ENCODE measurements at places on chromosomes 4 and X. TPM values are rescaled to one million over a fixed set of nuclear protein-coding genes. Genes with fewer than 3 reads are reported as not detected.

The SPANXB1 gene
- not detected for polyA plus RNA-seq

The RAB39B gene
- polyA plus RNA-seq, result 1.3 TPM

The TMEM156 gene
- polyA plus RNA-seq, result 0.04 TPM

The RBM3 gene
- 139 TPM for polyA plus RNA-seq

The TMPRSS11A gene
- polyA plus RNA-seq, result not detected

The MAGED4 gene
- 11.0 TPM for polyA plus RNA-seq

The HTR2C gene
- not detected for polyA plus RNA-seq

The SCRG1 gene
- 0.08 TPM for polyA plus RNA-seq

The ARHGAP4 gene
- polyA plus RNA-seq, result 1.2 TPM

The SYTL4 gene
- 68.0 TPM for polyA plus RNA-seq

The NSUN7 gene
- 2.0 TPM for polyA plus RNA-seq

The PRR32 gene
- polyA plus RNA-seq, result not detected

The POF1B gene
- 0.07 TPM for polyA plus RNA-seq

The WNK3 gene
- polyA plus RNA-seq, result 1.8 TPM

- DNase-seq, result peak; percentile 64
Observed at GRCh38 chrX:154490021-154490413, 412 bp downstream of the SLC10A3 start.

GRCh38 chr4:81512001-81512756 is 40.5 kb upstream of the RASGEF1B start:
- no peak for DNase-seq

- DNase-seq, result no peak
Observed at GRCh38 chr4:181982437-181982836, 260.8 kb upstream of the TENM3 start.

DNA sequence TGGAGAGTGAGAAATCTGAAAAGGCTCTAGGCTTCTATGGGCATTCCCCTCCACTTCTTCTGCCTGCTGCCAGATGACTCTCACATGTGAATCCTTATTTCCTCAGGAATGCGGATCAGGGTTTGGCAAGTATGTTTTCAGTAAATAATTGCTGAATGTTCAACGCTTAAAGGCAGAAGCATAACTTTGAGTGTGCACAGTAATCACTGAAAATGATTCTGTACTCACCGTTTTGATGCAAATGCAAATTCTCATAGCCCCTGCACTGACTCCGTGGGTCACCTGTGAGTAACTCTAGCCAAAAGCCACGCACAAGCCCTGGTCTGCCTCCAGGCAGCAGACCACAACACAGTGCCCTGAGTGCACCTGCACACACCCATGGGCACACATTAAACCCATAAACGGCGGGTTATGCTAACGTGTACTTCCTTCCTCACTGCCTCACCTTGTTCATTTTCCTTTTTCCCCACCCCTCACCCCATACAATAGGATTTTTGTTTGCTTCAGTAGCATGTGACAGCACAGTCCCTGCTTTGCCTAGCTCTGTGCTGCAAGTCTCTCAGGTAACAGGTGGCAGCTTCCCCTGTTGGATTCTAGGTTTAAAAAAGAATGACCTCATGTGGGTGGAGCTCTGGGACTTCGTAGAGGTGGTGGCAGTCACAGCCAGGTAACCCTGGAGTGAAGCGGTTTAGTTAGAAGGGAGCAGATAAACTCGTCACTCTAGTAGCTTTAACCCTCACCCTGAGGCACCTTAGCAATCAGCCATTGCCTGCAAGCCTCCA is at the start of gene ARHGEF38:
Gene ARHGEF38 (plus strand): TSS at position 656 of the 782 bp plus-strand sequence. CDS start 146 bp downstream, outside the sequence.
- no peak for DNase-seq

DNA sequence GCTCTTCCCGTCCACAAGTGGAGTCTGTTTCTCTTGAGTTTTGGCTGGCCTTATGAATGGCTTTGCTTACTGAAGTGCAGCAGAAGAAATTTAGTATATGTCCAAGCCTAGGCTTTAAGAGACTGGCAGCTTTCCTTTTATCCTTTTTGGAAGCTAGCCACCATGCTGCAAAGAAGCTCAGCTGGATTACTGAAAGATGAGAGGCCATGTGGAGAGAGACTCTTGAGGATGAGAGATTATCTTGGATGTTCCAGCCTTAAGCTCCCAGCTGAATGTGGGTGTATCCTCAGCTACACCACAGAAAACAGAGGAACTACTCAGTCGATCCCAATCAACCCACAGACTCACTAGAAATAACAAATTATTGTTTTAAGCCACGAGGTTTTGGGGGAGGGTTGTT is 12.5 kb downstream of the CCNG2 start:
- no peak for DNase-seq

DNA sequence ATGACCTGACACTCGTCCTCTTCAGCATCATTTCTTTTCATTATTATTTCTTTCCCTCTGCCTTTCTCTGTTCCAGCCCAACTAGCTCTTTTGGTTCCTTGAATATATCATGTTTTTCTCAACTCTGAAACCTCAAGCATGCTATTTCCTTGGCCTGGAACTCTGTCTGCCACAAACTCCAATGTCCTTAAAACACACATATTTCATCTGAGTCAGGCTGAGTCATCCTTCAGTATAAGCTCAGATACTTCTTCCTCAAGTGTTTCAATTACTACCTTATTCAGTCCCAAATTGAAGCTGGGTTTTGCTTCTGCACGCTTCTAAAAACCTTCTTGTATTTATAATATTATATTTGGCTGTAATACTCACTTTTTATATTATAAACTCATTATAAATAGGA is 424.2 kb downstream of the PDGFC start:
- DNase-seq, result no peak

- no peak for DNase-seq
Observed at GRCh38 chr4:87209696-87210095, 10.7 kb downstream of the KLHL8 start.

- no peak for DNase-seq
Observed at GRCh38 chr4:3009422-3009821, 46.1 kb downstream of the GRK4 start.

- no peak for DNase-seq
Observed at GRCh38 chr4:87985097-87985886, 9.8 kb downstream of the SPP1 start.

DNA sequence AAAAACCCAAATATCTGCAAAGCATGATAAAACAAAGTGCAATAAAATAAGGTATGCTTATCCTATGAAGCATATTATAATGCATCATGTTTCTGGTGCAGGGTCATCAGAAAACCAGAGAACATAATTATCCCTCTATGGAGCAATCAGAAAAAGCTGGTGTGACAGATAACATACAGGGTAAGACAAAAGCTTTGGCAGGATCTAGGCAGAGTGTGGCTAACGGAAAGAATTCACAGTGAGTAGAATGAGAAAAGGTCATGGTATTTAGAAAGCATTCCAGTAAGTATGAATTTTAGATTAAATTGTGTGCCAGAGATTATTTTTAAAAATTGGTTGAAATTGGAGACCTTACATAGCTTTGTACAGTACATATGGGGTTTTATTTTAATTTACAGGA is 29.0 kb upstream of the UGT2B4 start:
- no peak for DNase-seq

GRCh38 chrX:110472265-110472664 is 113.6 kb downstream of the RTL9 start:
- DNase-seq, result no peak

GRCh38 chr4:150080337-150080736 is 2.1 kb downstream of the DCLK2 start:
- no peak for DNase-seq

DNA sequence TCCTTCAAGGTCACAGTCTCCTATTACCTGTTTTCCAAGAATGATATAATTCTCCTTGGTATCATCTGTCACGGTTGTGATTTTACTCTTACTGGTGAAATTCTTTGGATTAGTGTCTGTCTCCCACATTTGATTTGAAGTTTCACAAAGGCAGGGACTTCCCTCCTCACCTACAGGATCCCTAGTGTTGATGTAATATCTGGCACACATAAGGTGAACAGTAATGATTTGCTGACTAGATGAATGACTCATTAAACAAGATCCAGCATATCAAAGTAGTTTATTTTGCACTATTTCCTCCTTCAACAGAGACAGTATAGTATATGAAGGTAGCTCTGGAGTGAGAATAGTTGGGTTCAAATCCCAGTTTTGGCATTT is 135.3 kb upstream of the IL1RAPL2 start:
- no peak for DNase-seq

All from ovary (tissue), 10 donors.